Ureter (tissue), 1 donor: ENCODE measurements at places on chromosomes 1 and 21. TPM values are rescaled to one million over a fixed set of nuclear protein-coding genes. Genes with fewer than 3 reads are reported as not detected.
A peak's percentile ranks its signal among the peaks of the same experiment; 100 is the strongest.

DNA sequence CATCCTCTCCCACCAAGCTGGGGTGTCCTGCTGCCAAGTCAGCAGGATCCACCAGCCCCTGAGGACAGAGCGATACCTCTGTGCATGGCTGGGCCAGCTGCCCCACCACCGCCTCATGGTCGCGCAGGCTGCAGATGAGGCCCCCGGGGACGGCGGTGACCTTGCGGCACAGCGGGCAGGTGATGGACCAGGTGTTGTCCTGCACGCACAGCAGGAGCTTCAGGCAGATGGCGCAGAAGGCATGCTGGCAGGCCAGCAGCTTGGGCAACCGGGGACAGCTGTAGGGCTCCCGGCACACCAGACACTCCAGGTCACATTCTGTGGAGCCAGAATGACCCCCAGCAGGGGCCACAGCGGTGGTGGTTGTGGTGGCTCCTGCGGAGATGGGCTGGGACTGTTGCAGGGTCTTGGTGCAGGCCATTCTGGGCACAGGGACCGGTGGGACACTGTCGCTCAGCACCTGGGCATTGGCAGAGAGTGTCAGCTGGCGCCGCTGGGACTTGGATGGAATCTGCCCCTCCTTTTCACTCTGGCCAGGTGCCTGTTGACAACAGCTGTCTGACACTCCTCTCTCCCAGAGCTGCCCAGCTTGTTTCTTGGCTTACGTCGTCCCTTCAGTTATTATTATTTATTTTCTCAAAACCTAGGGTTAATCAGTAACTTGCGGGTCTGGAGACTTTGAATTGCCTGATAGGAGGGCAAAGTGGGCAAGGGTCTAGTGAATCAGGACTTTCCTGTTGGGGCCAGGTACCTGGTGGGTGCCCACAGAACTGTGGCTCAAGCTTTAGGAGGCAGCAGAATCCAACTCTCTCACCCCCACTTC is at the start of gene RNF186:
Gene RNF186 (minus strand): TSS at position 603 of the 823 bp plus-strand sequence. CDS start 182 bp downstream, at position 421.
- peak; percentile 78 for DNase-seq

GRCh38 chr1:95734560-95734959 is 500.6 kb downstream of the RWDD3 start:
- DNase-seq = no peak

GRCh38 chr1:247747616-247748015 is 325 bp downstream of the OR14A2 start:
- no peak for DNase-seq

GRCh38 chr1:17227358-17227915 is 21.5 kb upstream of the PADI3 start:
- no peak for DNase-seq

DNA sequence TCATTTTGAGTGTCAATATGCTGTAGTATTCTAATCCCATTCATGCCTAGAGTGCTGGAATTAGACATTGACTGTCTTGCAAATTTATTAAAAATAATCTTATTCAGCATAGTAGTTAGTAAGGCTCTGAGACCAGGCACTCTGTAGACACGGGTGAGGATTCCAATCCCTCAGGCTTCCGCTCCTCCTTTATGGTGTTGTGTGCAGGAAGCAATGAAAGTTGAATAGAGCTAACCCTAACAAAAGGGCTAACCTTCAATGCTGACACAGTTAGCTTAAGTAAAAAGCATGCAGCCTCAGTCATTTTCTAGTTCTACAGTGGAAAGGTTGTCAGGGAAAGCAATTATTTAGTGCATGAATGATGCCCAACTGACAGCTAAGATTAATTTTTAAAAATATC is 199.6 kb upstream of the SGIP1 start:
- DNase-seq = no peak

DNA sequence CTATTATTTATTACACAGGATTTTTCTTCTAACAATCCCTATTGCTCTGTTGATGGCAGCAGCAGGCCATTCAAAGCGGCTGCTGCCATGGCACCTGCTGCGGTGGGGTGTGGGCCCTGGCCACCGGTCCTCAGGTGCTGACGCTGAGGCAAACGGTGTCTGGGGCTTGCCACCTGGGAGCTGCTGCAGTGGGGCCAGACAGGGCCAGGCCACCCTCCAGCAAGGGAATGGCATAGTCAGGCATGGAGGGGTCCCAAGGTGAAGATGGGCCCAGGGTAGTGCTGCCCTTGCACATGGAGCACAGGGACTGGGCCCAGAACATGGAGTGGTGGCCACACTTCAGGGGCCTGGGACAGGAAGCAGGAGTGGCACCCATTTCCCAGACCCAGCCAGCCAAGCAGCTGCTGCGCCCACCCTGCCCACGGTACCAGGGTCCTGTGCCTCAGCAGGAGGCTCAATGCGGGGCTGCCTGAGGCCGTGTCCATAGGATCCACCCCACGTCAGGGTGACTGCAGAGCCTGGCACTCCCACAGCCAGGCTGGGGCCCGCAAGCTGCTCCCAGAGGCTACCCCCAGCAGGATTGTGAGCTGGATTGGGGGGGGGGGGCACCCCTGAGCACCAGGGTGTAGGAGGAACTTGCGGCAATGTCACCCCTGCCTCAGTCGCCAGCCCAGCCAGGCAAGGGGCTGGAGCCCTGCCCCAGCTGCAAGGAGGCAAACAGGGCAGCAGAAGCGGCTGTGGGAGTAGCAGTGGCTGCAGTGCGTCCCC is 53.9 kb upstream of the KRTAP11-1 start:
- no peak for DNase-seq

- no peak for DNase-seq
Measured at GRCh38 chr1:200708769-200709168, 29.9 kb upstream of the CAMSAP2 start.

GRCh38 chr1:24322470-24323177 is 3.5 kb downstream of the GRHL3 start:
- DNase-seq = no peak

DNA sequence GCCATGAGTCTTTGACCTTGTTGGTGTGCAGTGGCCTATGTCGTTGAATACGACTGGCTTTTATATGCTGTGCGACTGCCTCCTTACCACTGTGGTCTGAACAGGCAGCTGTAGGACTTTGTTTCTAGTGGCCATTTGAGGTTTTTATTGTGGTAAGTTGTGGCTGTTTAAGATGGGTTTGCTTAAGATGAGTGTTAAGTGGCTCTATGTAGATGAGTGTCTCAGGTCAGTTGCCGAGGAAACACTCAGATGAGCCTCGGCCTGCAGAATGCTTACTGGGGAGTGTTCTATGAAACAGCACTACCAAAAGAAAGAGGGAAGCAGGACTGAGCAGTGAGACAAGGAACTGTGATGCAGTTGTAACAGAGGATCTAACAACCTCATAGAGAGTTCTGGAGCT is 14.9 kb upstream of the CD1C start:
- DNase-seq = no peak

GRCh38 chr1:44519035-44519676 is 114.1 kb downstream of the RNF220 start:
- no peak for DNase-seq

DNA sequence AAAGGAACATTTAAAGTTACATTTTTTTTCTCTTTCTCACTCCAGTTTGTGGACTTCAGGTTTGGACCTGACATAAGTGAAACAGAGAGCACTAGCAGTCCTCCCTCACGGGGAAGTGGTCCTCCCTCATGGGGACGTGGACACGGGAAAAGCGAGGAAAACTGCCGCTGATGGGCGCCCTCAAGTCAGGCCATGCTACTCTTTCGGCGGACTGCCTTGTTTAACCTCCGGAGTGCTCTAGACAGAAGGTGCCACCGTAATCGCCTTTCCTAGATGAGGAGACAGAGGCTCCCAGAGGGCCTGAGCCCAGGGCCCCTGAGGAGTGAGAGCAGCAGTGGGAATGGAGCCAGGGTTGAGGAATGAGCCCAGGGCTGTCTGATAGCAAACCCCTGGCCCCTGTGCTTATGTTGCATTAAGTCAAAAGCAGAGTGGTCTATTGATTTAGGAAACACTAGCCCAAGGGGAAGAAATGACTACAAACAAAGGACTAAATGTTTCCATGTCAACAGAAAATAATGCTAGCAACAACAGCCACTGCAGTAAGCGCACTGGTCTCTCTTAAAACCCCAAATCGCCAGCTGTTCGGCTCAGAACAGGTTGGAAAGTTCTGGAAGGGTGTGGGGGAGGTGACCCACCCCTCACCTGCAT is 84.1 kb downstream of the DMRTB1 start:
- no peak for DNase-seq

GRCh38 chr1:112527266-112528010 is 18.7 kb downstream of the WNT2B start:
- no peak for DNase-seq

DNA sequence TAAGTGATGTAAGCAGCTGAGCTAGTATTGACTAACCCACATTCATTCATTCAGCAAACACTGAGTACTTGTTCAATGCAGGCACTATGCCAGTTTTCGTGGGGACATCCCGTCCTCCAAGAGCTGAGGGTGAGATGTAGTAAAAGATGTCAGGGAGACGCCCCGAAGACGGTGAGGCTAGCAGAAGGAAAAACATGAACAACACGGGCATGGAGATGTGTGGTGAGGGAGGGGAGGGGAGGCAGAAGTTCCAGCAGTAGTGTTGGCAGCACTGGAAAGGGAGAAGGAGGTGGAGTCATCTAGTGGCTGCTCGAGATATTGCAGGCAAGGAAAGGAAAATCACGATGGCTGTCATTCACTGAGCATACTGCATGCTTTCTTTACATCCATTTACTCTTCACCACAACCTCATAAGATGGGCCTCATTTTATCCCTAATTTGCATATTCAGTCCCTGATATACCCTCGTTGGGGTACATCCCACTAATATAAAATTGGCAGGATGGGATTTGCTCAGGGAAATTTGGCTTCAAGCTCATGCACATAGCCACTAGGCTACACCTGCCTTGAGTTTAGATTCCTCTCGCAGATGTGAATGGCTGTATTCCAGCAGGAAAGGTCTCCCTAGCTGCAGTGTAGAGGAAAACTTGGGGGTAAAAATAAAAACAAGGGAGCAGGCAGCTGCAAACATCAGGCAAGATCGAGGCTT is 14.5 kb downstream of the PDZK1IP1 start:
- peak; percentile 58 for DNase-seq

- DNase-seq = no peak
Measured at GRCh38 chr1:53902235-53903138, 8.5 kb downstream of the DIO1 start.

DNA sequence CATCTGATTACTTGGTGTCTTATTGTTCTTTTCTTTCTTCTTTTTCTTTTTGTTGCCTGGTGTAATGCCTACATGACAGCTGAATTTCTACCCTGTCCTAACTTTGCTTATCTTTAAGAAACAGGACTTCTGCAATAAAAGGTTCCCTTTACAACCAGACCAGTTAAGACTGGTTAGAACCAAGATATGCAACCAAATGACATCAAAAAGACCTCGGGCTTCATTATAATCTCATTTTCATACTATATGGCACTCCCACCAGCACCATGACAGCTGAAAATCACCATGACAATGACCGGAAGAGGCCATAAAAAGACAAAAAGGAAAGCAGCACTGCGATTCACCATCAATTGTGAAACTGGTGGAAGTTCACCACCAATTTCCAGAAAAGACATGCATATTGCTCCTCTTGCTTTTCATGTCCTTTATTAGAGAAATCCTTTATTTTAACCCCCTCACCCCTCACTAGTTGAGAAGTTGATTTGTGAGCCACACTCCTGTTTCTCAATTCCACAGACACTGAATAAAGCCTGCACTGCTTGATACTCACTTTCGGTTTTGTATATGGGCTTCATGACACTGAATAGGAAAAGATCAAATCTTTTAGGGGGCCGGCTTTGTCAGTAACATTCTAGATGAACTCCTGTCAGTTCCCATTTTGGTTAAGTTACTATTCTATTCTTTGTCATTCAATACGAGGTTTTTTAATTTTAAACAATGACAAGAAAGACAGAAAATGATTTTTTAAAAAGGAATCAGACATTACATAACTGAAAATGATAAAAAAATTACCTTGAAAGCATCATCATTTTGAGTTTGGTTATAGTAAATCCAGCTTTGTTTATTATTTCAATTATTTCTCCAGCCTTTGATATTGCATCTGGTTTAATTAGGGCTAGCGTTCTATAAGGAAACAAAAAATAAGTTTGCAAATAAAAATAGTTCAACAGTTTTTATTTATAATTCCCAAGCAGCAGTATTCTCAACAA is 58.1 kb downstream of the NME7 start:
- no peak for DNase-seq

- no peak for DNase-seq
Measured at GRCh38 chr1:20555025-20555757, 2.8 kb downstream of the FAM43B start.

- DNase-seq = no peak
Measured at GRCh38 chr1:114448370-114449036, 62.5 kb downstream of the TRIM33 start.

- no peak for DNase-seq
Measured at GRCh38 chr1:117008656-117009055, 7.1 kb downstream of the CD101 start.

DNA sequence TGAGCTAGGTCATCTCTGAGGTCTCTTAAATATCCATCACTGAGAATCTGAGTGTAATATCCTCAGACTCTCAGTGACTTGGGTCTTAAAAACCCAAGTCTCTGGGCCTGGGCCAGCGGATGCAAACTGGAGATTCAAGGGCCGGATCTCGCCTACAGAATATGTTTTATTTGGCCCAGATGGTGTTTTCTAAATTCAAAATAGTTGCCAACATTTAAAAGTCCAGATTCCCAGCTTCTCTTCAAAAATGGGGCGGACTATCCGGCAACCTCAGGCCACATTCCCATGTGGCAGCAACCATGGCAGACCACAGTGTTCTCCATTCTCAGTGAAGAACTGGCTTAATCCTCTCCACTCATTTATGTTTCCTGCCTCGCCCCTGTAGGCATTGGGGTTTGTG is 12.7 kb upstream of the HEYL start:
- no peak for DNase-seq

DNA sequence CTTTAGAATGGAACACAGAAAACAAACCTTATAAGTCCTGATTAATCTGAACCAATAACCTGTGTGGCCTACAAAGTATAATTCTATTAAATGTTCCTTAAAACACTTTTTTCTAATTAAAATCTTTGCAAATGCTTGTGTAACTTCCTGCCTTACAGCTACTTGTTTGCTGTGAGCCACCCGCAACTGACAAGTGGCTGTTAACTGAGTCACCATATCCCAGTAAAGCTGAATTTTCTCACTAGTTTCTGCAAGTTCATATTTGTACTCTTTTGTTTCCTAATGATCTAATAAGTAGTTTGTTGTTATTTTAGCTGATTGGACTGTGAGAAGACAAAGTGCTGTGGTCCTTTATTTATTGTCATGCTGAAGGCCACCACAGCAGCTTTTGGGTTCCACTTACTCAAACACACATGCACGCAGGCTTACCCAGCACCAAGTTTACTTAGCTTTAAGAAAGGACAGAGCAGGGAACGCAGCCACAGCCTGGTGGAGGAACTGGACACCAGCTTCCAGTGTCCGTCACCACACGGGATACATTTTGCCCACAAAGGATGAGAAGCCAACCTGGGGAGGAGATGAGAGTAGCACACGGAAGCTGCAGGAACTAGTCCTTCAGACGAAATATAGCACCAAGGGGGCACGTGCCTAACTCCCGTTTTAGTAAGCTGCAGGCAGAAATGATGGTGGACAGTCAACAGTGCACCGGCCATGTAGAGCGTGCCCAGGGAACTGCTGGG is 47.8 kb downstream of the LCA5L start:
- DNase-seq = no peak

GRCh38 chr1:84198832-84199231 is 54.8 kb downstream of the PRKACB start:
- DNase-seq = no peak

The GRIK3 gene
- total RNA-seq = 0.55 TPM

The CA14 gene
- total RNA-seq = 1.4 TPM

The HSD3B1 gene
- 0.75 TPM for total RNA-seq

The DEDD gene
- 34.0 TPM for total RNA-seq

The LY9 gene
- total RNA-seq = 3.2 TPM

The PRKAA2 gene
- total RNA-seq = 7.1 TPM

The CLDN17 gene
- not detected for total RNA-seq

The LYPLAL1 gene
- total RNA-seq = 49.9 TPM

The FLVCR1 gene
- total RNA-seq = 11.1 TPM

The CACHD1 gene
- 14.2 TPM for total RNA-seq

The NES gene
- 42.4 TPM for total RNA-seq

The FMN2 gene
- total RNA-seq = 0.49 TPM
